ENCODE measurements at places on chromosomes 3 and 15. TPM values are rescaled to one million over a fixed set of nuclear protein-coding genes. Genes with fewer than 3 reads are reported as not detected.

Gene ECT2
- total RNA-seq, result 127 TPM

Gene POPDC2
- total RNA-seq, result not detected

Gene GP5
- not detected for total RNA-seq

Gene HCN4
- total RNA-seq, result 0.17 TPM

Gene COL6A5
- not detected for total RNA-seq

Gene TICRR
- total RNA-seq, result 6.6 TPM

Gene RAB11A
- total RNA-seq, result 386 TPM

Gene MYO9A
- 15.0 TPM for total RNA-seq

Gene CDCP1
- total RNA-seq, result 33.5 TPM

Gene PLSCR1
- 782 TPM for total RNA-seq

Gene CPNE4
- total RNA-seq, result 0.32 TPM

Gene HDC
- 0.05 TPM for total RNA-seq

Gene SPSB4
- 0.02 TPM for total RNA-seq

Gene GHSR
- not detected for total RNA-seq

Gene TAGLN3
- 3.2 TPM for total RNA-seq

Gene TARS3
- 0.94 TPM for total RNA-seq

Gene GOLGA8K
- total RNA-seq, result not detected

Gene CHAC1
- total RNA-seq, result 2.6 TPM

Gene CCK
- total RNA-seq, result not detected
